Sigmoid colon (tissue), 7 donors: ENCODE measurements at places on chromosomes 16 and 17. TPM values are rescaled to one million over a fixed set of nuclear protein-coding genes. Genes with fewer than 3 reads are reported as not detected.

The ZNF652 gene
- total RNA-seq = 83.1 TPM

The IFT20 gene
- total RNA-seq = 48.5 TPM

The KRT26 gene
- not detected for total RNA-seq

The ABCA10 gene
- total RNA-seq = 9.7 TPM

The ADAD2 gene
- total RNA-seq = not detected

GRCh38 chr17:40447806-40448205, 4.6 kb downstream of the IGFBP4 start:
- H3K4me1 ChIP-seq = peaks cover 73% of the 10 kb centered on the region
- peaks cover 1% of the 10 kb centered on the region for H3K36me3 ChIP-seq
- no peak for DNase-seq

- H3K4me1 ChIP-seq = peaks cover 6% of the 10 kb centered on the region
- H3K27ac ChIP-seq = no peak overlapping the region
- no peak overlapping the region for H3K4me3 ChIP-seq
- DNase-seq = no peak
- peaks cover 83% of the 10 kb centered on the region for H3K27me3 ChIP-seq
These were observed 4.2 kb upstream of the C1QTNF8 start for GRCh38 chr16:1100084-1100800.

- no peak for DNase-seq
- no peak overlapping the region for H3K4me3 ChIP-seq
- H3K36me3 ChIP-seq = no peaks in the 10 kb centered on the region
- H3K27me3 ChIP-seq = no peaks in the 10 kb centered on the region
These were observed 12.4 kb upstream of the CACNG4 start for GRCh38 chr17:66952031-66952524.

DNA sequence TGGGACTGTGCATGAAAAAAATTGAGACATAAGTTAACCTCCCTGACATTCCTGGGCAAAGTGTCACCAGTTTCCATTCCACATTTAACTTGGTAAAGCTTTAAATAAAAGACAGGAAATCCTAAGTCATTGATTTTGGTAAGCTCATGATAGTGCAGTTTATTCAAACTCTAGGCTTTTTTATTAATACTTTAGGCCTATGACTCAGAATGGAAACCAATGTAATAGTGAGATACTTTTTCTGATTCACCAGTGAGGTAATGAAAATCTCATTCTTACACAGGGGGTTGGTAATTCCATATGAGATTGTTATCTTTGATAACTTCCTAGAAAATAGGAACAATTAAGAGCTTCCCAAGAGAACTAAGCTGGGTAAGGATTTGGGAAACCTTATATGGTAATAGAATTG, 91.1 kb downstream of the NLK start:
- H3K4me3 ChIP-seq = no peak overlapping the region
- no peaks in the 10 kb centered on the region for H3K4me1 ChIP-seq
- H3K27ac ChIP-seq = no peak overlapping the region
- no peak for DNase-seq
- H3K36me3 ChIP-seq = peaks cover 9% of the 10 kb centered on the region

DNA sequence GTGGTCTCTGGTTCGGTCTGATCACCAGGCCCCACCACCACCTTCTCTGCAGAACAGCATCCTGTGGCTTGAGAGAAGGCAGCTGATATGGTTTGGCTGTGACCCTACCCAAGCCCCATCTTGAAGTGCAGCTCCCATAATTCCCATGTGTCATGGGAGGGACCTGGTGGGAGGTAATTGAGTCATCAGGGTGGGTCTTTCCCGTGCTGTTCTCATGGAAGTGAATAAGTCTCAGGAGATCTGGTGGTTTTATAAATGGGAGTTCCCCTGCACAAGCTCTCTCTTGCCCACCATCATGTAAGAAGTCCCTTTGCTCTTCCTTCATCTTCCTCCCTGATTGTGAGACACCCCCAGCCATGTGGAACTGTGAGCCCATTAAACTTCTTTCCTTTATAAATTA, 352.3 kb upstream of the CDH5 start:
- no peaks in the 10 kb centered on the region for H3K27me3 ChIP-seq
- H3K36me3 ChIP-seq = no peaks in the 10 kb centered on the region
- no peak for DNase-seq
- no peak overlapping the region for H3K27ac ChIP-seq
- H3K4me1 ChIP-seq = no peaks in the 10 kb centered on the region

- H3K4me1 ChIP-seq = no peaks in the 10 kb centered on the region
- H3K27me3 ChIP-seq = no peaks in the 10 kb centered on the region
- no peak overlapping the region for H3K4me3 ChIP-seq
- DNase-seq = no peak
- H3K27ac ChIP-seq = no peak overlapping the region
These were observed 14.2 kb downstream of the NLRC3 start for GRCh38 chr16:3562914-3563480.

DNA sequence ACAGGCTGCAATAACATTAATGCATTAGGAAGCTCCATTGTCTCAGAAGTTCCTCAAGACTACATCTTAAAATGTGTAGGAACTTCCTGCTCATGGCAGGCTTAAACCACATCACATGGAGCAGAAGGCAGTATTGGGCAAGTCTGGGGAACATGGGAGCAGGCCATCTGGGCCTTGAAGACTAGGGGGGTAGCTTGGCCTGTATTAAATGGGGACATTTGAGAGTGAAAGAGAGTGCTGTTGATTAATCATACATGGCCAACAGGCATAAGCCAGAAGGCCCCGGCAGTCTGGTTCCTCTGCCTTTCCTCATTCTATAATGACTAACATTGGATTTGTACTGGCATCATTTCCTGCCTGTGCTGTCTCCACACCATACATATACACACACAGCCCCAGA, 25.2 kb upstream of the SLC5A11 start:
- H3K4me3 ChIP-seq = no peak overlapping the region
- no peaks in the 10 kb centered on the region for H3K27me3 ChIP-seq
- DNase-seq = no peak

DNA sequence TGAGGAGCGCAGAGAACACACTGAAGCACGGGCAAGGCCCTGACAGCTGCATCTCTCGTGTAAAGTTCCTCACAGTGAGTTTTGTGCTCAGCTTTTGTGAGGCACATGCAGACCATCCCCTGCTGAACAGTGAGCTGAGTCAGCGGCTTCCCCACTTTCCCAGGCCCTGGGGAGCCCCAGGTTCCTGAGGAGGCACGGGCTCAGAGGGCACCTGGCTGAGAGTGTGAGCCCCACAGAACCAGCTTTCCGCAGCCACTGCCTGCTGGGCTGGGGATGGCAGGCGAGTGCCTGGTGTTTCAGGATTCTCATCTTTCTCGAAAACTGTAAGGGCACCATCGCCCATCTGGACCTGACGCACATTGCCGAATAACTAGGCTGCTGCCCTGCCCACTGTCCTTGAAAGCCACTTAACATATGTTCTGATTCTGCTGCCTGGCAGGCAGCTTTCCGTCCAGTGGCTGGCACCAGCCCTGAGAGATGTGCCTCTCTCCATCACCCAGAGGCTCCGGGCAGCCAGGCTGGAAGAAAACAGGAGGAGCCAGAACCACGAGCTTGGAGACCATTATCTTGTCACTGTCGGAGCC, 266.7 kb upstream of the FOXF1 start:
- no peaks in the 10 kb centered on the region for H3K4me1 ChIP-seq
- H3K4me3 ChIP-seq = no peak overlapping the region
- no peaks in the 10 kb centered on the region for H3K36me3 ChIP-seq
- no peaks in the 10 kb centered on the region for H3K27me3 ChIP-seq
- peak; percentile 54 for DNase-seq

- no peaks in the 10 kb centered on the region for H3K4me1 ChIP-seq
- no peak overlapping the region for H3K27ac ChIP-seq
- peak; percentile 42 for DNase-seq
- H3K4me3 ChIP-seq = no peak overlapping the region
- H3K27me3 ChIP-seq = no peaks in the 10 kb centered on the region
- H3K36me3 ChIP-seq = no peaks in the 10 kb centered on the region
These were observed 12.8 kb upstream of the GFAP start for GRCh38 chr17:44928136-44928535.

- no peaks in the 10 kb centered on the region for H3K27me3 ChIP-seq
- no peak overlapping the region for H3K4me3 ChIP-seq
- no peak overlapping the region for H3K27ac ChIP-seq
- H3K4me1 ChIP-seq = no peaks in the 10 kb centered on the region
- no peaks in the 10 kb centered on the region for H3K36me3 ChIP-seq
- no peak for DNase-seq
These were observed 21.6 kb downstream of the CFAP97D1 start for GRCh38 chr17:43801844-43802243.

- no peak overlapping the region for H3K27ac ChIP-seq
- no peak overlapping the region for H3K4me3 ChIP-seq
- no peak for DNase-seq
These were observed 34.1 kb downstream of the GRB2 start for GRCh38 chr17:75371339-75371738.

DNA sequence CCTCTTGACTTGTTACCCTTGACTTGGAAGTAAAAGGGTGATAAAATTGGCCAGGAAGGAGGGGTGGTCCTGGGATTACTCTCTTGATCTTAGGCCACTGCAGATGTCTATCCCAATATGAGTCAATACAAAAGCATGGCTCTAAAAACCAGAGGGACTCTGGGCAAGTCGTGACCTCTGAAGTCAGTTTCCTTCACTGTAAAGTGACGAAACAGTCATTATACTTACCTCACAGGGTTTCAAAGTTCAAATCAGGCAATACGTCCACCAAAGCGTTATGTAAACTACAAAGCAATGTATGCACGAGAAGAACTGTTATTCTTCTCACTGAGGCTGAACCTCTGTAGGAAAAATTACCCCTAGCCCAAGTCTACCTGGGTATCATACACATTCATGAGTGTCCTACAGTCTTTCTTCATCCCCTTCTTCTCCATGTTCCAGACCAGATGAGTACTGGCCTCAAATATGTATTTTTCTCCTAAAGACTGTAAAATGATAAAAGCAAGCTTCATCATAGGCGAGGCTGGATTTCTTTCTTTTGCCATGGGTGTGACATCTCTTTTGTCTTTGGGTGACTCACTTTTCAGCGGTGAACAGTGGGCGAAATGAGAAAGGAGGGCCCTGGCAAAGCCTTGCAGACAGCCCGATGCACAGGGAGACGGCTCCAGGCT, 34.5 kb upstream of the CLEC18B start:
- H3K36me3 ChIP-seq = peaks cover 52% of the 10 kb centered on the region
- H3K4me1 ChIP-seq = no peaks in the 10 kb centered on the region
- H3K4me3 ChIP-seq = no peak overlapping the region
- H3K27ac ChIP-seq = no peak overlapping the region
- DNase-seq = no peak
- no peaks in the 10 kb centered on the region for H3K27me3 ChIP-seq
